ENCODE measurements at places on chromosomes 6 and 20.
A peak's percentile ranks its signal among the peaks of the same experiment; 100 is the strongest.

GRCh38 chr6:15359335-15359862, 113.5 kb downstream of the JARID2 start:
- no peak for DNase-seq

- no peak for DNase-seq
These were observed 3.9 kb downstream of the IP6K3 start for GRCh38 chr6:33742837-33743236.

GRCh38 chr6:465531-466348, 74.2 kb downstream of the IRF4 start:
- DNase-seq: no peak

DNA sequence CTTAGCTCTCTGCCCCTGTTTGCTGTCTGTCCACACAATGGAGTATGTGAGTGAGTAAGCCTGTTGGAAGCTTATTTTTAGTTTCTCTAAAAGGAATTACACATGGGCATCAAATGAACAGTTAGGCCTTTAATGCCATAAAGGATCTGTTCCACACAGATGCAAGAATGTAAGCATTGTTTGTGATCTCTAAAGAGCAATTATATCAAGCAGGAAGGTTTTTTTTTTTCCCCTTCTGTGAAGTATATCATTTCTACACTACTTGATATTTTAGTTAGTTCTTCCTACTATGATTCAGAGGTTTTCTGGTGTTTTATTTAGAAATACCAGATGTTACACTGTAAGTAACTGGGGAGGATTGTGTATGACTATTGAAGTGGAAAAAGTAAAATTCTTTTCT, 627.5 kb downstream of the COL12A1 start:
- DNase-seq: no peak

- no peak for DNase-seq
These were observed 7.5 kb downstream of the BCAS1 start for GRCh38 chr20:54062812-54063280.

GRCh38 chr6:27148404-27148795, 99.1 kb upstream of the PRSS16 start:
- DNase-seq: no peak

GRCh38 chr20:17343091-17343490, 116.3 kb downstream of the PCSK2 start:
- no peak for DNase-seq

- peak; percentile 51 for DNase-seq
These were observed 13.9 kb downstream of the PI16 start for GRCh38 chr6:36968266-36968977.

GRCh38 chr6:46419576-46420002, 71.7 kb downstream of the RCAN2 start:
- no peak for DNase-seq

- DNase-seq: no peak
These were observed 175.6 kb upstream of the RNF24 start for GRCh38 chr20:4190792-4191519.
